RPMI7951 (cell line): ENCODE measurements at places on chromosomes 12 and 14.

DNA sequence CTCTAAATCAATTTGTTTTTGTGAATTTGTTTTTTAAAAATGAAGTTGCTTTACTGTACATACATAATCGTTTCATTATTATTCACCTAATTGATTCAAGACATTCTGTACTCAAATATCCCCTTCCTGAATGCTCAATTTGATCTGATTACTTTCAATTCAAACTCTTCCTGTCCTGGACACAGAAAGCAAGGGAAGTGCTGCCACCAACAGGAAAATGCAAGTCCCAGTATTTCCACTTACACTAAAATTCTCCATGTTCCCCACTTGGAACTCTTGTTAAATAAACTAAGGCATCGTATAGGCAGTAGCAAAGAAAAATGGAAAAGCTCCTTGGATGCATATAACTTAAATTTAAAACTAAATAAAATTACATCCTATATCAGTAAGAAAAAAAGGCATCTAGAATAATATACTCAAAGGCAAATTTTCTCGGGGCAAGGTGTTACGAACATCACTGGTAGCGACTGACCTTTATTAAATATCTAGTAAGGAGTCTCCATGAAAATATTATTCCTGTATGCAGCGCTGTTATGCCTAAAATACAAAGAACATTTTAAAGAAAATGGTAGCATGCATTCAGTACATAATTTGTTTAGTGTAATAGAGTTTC lies 72.0 kb upstream of the DBX2 start:
- peak; percentile 31 for DNase-seq

GRCh38 chr12:70002097-70002911 lies 177.3 kb downstream of the MYRFL start:
- DNase-seq, result no peak

- DNase-seq, result no peak
Observed at GRCh38 chr14:104136472-104137296, 1.7 kb upstream of the KIF26A start.

DNA sequence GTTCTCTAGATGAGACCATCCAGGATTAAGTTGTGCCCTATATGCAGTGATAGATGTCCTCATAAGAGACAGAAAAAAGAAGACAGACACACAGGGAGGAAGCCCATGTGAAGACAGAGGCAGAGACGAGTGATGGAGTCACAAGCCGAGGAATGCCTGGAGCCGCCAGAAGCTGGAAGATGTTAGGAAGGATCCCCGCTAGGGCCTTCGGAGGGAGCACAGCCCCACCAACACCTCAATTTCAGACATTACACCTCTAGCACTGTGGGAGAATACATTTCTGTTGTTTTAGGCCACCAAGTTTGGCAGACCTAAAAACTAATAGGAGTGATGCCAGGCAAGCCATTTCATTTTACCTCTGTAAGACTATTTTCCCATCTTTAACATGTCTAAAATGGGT lies 458.5 kb downstream of the MED13L start:
- no peak for DNase-seq

DNA sequence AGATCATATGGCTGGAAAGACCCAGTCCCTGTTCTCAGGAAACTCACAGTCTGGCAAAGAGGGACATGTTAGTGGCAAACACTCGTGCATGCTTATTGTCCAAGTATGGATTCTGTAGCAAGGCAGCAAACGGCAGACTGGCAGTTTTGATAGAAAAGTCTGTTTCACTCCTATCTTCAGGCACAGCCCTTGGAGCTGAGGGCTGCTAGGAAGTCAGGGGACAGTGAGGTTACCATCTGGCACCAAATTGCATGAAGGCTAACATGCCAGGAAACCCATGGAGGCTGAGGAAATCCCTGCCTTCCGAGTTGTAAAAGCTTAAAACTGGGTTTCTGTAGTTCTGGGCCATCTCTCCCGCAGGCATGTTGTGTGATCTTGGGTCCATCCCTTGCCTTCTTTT lies 32.9 kb downstream of the CALM1 start:
- no peak for DNase-seq

DNA sequence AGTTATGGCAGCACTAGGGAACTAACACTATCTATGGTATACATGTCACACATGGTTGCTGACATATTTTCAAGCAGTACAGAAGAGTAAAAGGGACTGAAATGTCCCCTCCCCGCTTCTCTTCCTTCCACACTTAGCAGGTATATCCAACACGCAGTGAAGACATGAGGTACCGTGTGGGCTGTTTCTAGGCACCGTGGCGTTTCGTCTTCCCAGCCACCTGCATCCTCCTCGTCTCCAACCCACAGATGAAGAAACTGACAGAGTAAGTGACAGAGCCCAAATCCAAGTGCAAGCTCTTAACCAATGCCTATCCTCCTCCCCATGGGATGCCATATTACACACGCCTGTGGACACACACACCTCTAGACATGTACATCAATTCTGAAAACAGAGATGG lies 32.4 kb downstream of the SLC8B1 start:
- no peak for DNase-seq
